ENCODE measurements at places on chromosomes 11 and 22.

DNA sequence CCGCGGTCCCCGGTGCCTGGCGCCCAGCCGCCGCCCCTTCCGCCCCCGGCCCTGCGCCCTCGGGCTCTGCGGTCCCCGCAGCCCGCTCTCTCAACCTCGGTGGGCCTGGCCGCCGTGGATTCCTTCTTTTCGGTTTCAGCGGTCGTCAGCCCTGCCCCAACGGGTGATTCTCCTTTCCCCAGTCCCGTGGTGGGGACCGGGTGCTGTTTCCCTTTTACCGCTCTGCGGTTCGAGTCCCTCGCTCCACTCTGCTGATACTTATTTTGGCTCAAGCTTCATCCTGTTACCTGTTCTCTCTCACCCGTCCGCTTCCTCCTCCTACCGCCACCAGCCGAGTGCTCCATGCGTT is 494 bp downstream of the ZDHHC5 start:
- DNase-seq, result no peak

DNA sequence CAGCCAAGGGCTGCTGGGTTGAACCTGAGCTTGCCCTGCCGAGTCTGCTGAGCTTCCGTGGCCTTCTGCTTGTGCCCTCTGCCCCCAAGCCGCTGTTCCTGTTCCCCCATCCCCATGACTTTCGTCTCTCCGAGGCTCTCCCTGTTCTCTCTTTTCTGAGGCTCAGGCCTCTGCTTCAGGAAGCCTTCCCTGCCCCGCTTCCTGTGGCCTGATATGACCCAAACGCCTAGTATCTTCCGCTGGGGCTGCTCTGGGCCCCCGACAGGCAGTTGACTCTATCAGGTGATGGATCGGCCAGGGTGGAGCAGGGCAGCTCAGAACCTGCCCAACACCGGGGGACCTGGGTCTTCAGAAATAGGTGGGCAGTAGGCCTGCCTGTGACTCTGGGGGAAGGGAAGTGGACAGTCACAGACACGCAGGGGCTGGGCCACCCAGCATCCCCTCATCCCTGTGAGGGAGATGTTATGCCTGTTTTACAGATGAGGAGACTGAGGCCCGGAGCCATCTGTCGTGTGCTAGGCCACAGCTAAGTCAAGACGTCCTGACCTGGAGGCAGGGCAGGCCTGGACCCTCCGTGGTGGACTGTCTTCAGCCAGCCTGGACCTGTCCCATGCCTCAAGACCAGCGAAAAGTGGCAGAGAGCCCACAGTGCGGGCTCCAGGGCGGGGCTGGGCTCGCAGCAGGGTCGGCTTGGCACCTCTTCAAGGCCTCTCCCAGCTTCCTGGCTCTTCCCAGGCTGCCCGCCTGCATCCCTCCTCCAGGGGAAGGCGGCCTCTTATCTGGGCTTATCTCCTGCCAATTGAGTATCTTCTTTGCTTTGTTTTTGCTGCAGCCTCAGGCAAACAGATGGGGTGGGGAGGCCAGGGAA is 16.2 kb downstream of the BAD start:
- no peak for DNase-seq

DNA sequence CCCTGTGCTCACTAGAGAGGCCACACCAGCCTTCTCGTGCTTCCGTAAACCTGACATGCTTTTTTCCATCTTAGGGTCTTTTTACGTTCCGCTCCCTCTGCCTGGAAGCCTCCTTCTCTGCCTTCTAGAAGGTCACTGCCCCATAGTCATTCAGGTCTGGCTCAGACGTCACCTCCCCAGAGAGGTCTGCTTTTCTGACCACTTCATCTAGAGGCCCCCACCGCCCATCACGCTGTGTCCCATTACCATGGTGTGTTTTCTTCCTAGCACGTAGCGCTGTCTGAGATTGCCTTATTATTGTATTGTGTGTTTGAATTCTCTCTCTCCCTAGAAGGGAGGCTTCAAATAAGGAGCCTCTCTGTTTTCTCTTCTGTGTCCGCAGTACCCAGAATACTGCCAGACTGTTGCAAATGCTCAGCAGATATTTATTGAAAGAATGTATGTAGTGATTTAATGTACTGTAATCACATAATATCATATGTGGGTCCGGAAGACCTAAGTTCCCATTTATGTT is 10.0 kb downstream of the TAB1 start:
- DNase-seq, result no peak

DNA sequence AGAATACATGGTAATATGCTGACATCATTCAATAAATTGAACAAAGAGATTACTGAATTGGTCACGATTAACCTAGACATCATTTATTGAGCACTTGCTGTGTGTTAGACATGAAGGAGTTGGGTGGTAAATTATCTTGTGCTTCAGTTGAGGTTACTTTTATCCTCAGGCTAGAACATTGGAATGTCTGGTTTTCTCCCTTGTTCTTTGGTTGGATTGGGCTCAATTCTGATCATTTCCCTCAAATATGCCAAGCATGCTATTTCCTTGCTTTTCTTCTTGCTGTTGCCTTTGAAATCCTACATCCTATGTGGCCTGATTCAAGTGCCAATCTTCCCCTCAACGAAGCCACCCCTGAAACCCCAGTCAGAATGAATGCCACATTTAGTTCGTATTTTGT is 65.8 kb downstream of the DEUP1 start:
- no peak for DNase-seq

DNA sequence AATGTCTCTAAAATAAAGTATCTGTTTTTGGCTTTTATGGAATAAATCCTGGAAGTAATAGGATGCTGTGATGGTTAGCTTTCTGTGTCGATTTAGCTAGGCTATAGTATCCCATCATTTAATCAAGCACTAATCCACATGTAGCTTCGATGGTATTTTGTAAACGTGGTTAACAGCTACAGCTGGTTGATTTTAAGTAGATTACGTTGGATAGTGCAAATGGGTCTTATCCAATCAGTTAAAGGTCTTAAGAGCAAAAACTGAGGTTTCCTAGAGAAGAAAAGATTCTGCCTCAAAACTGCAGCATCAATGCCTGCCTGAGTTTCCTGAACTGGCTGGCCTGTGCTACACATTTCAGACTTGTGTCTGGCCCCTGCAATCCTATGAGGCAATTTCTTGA is 314.2 kb upstream of the SORL1-AS1 start:
- DNase-seq, result no peak

DNA sequence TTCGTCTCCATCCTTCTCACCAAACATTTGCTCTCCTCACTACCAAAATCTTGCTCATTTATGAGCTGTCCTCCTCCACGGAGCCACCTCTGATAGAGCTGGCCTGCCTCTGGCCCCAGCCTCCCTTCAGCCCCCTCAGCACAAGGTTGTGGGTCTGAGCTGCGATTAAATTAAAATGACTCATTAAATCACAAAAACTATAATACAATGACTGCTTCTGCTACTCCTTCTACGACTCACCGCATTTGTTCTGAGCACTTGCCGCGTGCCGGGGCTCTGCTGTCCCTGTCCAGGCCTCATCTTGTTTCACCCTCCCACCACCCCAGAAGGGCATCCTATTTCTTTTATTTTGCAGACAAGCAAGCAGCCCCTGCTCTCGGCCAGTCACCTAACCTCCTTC is 49.2 kb upstream of the TIMP3 start:
- DNase-seq, result no peak

DNA sequence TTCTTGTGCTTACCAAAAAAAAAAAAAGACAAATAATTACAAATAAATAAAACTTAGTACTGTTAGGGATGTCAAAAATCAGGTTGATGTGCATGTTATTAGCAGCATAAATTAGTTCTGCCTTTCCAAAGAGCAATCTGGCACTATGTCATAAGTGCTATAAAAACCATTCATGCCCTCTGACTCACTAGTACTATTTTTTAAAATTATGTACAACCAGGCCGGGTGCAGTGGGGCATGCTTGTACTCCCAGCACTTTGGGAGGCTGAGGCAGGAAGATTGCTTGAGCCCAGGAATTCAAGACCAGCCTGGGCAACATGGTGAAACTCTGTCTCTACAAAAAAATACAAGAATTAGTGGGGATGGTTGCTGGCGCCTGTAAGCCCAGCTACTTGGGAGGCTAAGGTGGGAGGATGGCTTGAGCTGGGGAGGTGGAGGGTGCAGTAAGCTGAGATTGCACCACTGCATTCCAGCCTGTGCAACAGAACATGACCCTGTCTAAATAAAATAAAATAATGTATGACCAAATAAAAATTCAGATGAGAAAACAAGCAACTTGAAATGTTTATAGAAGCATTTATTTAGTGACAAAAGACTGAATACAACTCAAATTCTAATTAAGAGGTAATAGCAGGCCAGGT is 25.3 kb downstream of the UEVLD start:
- no peak for DNase-seq

- no peak for DNase-seq
These were observed 17.6 kb downstream of the PGA5 start for GRCh38 chr11:61258546-61258945.

DNA sequence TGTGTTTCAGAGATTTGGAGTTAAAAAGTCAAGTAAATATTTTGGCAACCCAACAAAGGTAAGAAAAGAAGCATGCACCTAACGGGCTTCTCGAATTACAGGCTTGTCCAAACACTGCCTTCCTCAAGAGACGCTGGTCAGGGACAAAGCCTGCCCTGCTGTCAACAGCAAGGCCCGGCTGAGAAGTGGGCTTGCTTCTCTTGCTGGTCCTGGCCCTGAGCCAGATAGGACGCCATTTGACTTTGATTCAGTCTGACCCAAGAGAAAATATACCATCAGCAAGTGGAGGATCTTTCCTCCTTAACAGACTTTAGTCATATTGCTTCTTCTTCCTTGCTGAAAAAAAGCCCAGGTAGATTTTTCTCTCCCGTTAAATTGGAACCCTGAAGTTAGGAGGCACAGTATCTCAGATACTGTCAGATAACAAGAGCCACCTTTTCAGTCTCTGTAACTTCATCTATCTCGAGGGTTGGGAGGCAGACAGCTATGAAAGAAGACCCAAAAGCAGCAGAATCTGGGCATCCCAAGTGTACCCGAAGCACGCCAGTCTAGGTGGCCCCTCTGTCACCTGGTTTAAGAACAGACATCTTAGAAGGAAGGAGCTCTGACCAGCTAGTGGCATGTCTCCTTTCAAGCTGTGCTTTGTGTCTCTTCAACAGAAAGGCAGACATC is 57.5 kb downstream of the C22orf31 start:
- DNase-seq, result no peak

DNA sequence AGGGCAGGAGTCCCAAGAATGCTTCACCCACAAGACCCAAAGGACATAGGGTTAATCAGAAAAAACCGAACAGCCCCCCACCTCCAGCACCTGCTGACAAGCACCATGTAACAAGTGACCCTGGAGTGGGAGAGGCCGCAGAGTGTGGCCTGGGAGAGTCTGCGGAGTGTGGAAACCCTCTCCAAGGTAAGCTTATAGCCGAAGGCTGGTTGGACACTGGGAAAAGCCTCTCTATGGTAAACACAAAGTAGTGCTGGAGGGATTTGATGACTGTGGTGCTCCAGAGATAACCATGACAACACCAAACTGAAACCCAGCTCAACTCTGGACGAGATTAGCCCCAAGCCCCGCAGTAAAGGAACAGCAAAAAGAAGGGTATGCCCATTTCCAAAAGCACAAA is 19.2 kb downstream of the ASCL2 start:
- DNase-seq, result no peak

GRCh38 chr11:464316-464715 is 14.2 kb downstream of the PTDSS2 start:
- no peak for DNase-seq

GRCh38 chr11:61545341-61545740 is 35.5 kb downstream of the SYT7 start:
- no peak for DNase-seq

DNA sequence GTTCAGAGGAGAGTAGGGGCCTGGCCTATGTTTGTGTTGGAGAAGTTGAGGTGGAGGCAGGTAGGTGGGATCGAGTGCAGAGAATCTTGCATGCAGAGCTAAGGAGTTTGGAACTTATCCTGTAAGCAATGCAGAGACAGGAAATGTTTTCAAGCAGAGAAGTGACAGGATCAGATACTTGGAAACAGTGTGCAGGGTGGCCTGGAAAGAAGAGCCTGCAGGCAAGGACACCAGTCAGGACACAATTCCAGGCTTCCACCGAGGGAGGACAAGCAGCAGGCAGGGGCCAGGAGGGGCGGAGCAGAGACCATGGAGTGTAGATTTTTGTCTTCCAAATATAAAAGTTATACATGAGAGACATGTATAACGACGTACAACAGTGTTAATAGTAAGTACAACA is 26.9 kb upstream of the CECR2 start:
- no peak for DNase-seq

DNA sequence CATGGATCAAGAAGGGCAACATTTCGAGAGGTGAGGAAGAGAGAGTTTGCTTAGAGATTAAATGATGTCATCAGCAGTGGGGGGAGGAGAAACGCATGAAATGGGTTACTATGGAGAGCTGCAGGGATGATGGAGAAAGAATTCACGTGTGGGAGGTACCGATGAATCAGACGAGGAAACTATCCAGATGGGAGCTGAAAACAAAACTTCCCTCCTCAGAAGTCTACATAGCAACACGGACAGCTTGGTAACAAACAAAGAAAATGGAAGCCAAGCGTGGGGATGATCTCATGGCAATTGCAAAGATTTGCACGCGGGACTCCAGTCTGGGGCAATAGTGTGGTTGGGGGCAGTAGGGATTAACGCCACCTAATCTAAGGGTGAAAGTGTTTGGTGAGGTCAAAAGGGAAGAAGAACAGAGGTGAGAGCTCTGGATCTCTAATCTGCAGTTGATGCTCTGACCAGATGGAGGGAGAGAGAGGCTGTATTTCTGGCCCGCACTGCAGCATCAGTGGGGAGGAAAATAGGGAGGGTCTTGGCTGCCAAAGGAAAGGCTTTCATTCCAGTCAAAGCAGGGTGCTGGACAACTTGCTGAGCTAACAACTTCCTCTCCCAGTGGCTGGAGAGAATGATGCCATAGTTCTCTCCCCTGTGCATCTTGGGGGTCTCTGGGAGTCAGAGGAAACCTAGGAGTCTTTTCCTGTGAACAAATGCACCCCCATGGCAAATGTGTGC is 43.4 kb upstream of the CSNK2A3 start:
- DNase-seq, result peak; percentile 69

DNA sequence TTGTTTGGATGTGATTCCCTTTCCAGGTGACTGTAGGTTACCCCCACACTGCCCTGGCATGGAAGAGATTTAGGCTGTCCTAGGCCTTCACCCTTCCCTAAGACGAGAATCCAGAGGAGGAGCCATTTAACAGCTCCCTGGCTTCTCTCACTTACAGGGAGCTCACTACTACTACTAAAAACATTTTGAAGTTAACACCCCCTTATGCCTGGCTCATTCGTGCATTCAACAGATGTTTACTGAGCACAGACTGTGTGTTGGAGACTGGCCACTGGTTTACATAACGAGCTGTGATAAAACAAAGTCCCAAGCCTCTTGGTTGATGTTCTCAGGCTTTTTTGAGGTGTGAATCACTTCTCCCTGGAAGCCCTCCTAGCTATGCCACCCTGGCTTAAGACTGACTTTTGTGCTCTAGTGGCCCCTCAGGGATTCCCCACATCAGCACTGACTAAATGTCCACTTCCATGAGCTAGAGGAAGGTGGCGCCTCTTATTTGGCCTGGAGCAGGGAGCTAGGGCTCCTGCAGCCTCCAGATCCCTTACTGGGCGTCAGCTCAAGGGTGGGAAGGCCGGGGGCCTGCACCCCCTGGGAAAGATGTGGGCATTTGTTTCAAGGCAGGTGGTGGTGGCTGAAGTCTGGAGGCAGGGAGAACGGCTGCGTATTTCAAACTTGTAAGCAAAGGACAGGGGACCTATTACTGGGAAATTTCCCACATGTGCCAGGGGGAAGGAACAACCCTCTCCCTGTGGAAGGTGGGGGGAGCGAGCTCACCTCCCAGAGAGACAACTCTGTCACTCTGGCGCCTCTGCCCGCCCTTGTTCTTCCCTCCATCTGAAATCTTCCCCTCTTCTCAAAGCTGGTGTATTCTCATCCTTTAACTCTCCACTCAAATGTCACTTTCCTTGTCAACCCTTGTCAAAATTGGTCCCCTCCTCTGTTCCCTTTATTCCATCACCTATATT is 19.4 kb upstream of the MALAT1 start:
- DNase-seq, result peak; percentile 81

- no peak for DNase-seq
These were observed 34.2 kb downstream of the PICALM start for GRCh38 chr11:86034710-86035109.
